ENCODE measurements at places on chromosomes 12 and 14.

DNA sequence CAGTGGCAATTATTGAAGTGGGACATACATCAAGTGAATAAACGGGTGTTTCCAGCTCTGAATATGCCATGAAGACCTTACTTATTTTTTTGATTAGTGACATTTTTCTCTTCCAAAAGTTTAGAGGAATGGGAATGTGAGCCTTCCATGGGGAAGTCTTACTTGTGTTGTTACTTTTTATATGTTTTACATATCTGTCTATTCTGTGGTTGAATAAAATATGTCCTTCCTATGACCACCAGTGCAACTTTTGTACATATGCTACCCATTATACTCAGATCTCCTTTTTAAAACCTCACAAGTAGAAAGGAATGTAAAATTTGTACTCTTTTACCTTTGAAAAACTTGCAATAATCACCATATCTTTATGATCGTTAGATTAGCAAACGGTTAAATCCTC, 132.7 kb downstream of the MSRB3 start:
- DNase-seq, result no peak

DNA sequence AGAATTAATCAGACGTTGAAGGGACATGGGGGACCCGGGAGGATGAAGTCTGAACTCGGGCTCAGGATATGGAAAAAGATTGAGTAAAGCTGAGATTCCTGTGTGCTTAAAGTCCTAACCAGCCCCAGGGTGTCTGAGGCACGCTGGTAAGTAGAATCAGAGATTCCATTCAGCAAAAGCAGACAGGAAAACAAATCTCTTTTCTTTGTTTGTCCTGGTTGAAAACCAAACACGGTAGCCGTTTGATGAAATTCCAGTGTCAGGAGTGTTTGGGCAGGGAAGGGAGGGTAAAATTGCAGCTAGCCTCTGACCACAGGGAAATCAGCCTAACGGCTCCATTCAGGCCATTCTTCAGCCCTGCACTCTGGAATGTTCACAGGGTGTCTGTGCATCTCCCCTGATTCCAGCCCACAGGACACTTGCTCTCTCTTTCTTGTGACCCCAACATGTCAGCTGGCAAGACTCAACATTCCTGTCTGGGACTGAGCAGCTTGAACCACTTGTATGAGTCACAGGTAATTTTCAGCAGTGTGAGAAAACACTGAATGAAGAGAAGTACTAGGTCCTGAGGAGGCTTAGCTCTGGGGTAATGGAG, 31.0 kb downstream of the NINJ2 start:
- DNase-seq, result no peak

DNA sequence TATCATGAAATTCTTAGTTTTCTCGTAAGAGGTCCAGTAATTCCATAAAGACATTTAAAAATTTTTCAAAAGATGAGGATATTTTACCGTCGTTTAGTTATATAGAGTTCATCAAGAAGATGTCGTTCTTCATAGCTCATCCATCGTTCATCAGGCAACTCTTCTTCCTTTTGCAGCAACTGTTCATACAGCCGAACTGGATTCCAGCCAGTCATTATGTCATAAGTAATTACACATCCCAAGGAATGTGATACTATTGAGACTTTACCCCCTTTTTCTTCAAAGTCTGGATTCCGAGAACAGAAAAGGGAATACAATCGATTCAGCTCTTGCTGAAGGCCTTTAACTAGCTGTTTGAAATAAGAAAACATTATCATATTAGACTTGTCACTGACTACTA, 90.3 kb downstream of the DDHD1 start:
- no peak for DNase-seq

- DNase-seq, result no peak
Measured at GRCh38 chr12:89703768-89704167, 4.9 kb downstream of the ATP2B1 start.

DNA sequence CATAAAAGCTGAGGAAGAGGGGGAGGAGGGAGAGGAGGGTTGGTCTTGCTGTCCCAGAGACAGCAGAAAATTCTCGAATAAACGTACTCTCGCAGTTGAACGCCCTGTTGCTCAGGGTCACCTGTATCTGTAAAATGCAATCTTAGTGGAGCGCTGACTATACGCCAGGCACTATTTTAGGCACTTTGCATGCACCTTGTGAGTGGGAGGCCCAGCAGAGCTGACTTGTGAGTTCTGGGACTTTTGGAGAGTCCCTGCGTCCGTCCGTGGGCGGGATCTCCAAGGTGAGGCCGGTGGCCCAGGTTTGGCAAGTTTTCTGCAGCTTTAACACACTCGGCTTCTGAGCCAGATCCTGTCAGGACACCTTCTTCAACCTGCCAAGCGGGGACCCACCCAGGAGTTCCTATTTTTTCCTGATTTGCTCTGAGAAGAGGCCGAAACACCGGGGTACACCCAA, 32.5 kb upstream of the PLEKHG6 start:
- peak; percentile 12 for DNase-seq

DNA sequence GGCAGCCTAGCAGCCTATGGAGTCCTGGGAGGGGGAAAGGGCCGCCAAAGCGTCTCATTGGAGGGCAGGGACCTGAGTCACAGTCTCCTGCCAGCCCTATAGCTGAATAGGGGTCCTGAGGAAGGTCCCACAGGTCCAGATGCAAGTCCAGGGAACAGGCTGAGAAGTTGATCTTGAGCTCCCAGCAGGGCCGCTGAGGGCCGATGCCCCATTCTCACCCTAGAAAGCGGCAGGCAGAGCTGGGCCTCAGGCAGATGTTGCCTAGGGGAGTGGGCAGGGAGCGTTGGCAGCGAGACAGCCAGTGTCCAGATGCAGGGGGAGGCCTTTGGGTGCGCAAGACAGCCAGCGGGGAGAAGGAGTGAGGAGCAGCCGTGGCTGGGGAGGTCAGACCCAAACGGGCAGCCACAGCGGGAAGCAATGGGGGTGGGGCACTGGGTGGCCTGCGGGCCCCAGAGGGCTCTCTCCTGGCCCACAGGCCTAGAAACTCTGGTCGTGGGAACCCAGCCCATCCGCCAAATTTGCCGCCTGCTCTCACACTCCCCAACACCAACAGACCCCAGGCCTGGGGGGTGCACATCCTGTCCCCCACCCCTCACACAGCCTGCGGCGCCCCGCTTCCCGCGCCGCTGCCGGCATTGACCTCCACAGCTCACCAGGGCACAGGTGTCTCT, 1.1 kb downstream of the HDAC7 start:
- peak; percentile 45 for DNase-seq

- DNase-seq, result no peak
Measured at GRCh38 chr12:115147916-115148315, 463.9 kb upstream of the TBX3 start.

GRCh38 chr12:31008961-31009840, 64.5 kb upstream of the DDX11 start:
- no peak for DNase-seq

- no peak for DNase-seq
Measured at GRCh38 chr12:52521175-52521567, 977 bp upstream of the KRT5 start.
